ENCODE measurements at places on chromosomes 13 and 19.

DNA sequence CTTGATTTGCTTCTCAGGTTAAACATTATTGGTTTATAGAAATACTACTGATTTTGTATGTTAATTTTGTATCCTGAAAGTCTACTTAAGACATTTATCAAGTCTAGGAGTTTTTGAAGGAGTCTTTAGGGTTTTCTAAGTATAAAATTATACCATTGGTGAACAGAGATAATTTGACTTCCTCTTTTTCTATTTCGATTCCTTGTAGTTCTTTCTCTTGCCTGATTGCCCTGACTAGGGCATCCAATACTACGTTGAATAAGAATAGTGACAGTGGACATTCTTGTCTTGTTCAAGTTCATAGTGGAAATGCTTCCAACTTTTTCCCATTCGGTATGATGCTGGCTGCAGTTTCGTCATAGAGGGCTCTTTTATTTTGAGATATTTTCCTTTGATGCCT, 807.5 kb upstream of the SLC10A2 start:
- DNase-seq, result no peak

GRCh38 chr19:15266683-15267082, 34.4 kb upstream of the EPHX3 start:
- no peak for DNase-seq

- DNase-seq, result peak; percentile 62
Observed at GRCh38 chr19:13164343-13165161, 14.3 kb downstream of the IER2 start.

DNA sequence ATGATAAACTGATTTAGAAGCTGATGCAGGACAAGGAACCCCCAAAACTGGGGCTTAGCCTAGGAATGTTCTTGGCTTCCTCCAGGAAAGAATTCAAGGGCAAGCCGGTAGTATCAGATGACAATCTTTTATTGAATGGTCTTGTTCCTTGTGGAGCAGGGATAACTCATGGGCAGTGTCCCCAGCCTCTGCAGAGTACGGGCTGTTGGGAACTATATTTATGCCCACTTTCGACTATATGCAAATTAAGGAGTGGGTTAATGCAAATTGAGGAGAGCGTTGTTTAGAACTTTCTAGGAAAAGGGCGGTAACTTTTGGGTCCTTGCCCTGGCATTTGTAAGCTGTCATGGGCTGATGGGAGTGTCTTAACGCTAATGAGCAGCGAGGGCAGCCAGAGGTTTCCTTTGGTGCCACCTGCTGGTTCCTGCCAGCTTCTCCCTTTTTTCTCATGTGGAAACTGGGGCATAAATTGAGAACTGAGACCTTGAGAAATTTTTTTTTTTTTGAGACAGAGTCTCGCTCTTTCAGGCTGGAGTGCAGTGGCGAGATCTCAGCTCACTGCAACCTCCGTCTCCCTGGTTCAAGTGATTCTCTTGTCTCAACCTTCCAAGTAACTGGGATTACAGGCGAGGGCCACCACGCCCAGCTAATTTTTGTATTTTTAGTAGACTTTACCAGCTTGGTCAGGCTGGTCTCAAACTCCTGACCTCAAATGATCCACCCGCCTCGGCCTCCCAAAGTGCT, 79.4 kb upstream of the ABCC4 start:
- DNase-seq, result peak; percentile 76

DNA sequence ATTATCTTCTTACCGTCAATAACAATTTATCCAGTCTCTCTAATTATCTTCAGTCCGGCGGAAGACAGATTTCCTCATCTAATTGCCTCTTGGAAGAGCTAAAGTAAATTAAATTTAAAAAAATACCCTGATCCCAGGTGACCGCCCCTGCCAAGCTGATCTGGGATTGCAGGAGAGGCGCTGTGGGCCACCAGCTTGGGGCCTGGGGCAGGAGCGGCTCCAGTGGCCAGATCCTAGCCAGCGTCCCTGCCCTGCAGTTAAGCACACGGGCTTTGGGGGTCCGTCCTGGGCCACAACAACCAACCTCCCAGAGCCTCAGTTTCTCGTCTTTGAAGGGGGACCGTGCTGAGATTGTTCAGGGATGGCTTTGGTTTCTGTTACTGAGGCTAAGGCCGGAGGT, 12.4 kb upstream of the TMEM255B start:
- no peak for DNase-seq

GRCh38 chr13:61770681-61771080, 355.0 kb upstream of the PCDH20 start:
- DNase-seq, result no peak

DNA sequence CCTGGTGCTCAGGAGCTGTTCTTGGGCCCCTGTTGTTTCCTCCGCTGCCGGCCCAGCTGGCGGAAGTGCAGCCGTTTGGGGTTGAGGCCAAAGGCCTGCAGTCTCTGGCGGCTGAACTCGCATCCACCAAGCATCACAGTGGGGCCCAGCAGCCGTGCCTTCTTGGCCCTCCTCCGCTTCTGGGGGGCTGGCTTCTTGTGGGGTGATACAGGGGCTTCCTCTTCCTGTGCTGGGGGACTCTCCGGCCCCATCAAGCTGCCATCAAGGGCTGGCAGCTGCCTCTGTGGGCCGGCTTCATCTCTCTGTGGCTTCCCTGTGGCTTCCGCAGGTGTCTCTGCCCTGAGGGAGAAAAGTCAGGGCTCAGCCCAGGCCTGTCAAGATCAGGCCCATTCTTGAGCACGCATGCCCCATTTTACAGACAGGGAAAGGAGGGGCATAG, 10.3 kb downstream of the ATG4D start:
- DNase-seq, result peak; percentile 52

- no peak for DNase-seq
Observed at GRCh38 chr13:101307181-101307701, 109.1 kb downstream of the NALCN start.

GRCh38 chr13:23020246-23020843, 160.4 kb upstream of the SGCG start:
- peak; percentile 41 for DNase-seq

GRCh38 chr13:28636677-28637317, 22.1 kb upstream of the POMP start:
- DNase-seq, result peak; percentile 64

- peak; percentile 100 for DNase-seq
Observed at GRCh38 chr19:12440541-12441316, at the start of gene ZNF443. Gene ZNF443, minus strand, starts transcription at chr19:12441021. Its CDS starts 107 bp downstream, at chr19:12440914.

- no peak for DNase-seq
Observed at GRCh38 chr13:53890696-53891095, 862.1 kb downstream of the OLFM4 start.

- peak; percentile 80 for DNase-seq
Observed at GRCh38 chr19:10289167-10289835, 451 bp upstream of the ICAM5 start.

GRCh38 chr19:52734331-52734892, 432 bp downstream of the ZNF611 start:
- peak; percentile 12 for DNase-seq

DNA sequence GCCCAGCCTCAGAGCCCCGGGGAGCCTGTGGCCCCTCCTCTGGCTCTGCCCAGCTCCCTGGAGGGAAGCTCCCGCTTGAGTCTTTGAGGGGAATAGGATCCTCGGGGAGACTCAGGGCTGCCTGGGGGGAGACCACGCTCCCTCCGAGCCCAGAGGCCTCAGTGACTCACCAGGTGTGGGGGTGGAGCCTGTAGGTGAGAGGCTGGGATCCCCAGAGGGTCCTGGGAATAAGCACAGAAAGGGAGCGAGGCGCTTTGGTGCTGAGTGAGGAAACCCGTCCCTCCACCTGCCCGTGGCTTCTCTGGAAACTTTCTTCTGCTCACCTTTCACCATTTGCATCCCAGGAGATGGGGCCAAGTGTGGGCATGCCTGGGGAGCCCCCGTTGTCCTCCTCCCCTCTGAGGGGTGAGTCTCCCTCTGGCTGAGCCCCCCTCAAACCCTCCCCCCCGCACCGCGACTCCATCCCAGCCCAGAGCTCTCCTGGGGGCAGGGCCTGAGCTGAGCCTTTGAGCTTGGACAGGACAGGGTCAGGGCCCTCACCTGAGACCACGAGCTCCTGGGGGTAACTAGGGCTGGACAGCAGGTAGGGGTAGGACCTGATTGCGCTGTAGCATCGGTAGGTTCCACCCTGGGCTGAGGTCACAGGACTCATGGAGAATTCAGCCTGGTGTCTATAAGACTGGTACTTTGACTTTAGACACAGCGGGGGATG, 2.7 kb downstream of the LILRB5 start:
- no peak for DNase-seq

- no peak for DNase-seq
Observed at GRCh38 chr19:45380107-45380506, 9.7 kb upstream of the ERCC2 start.

DNA sequence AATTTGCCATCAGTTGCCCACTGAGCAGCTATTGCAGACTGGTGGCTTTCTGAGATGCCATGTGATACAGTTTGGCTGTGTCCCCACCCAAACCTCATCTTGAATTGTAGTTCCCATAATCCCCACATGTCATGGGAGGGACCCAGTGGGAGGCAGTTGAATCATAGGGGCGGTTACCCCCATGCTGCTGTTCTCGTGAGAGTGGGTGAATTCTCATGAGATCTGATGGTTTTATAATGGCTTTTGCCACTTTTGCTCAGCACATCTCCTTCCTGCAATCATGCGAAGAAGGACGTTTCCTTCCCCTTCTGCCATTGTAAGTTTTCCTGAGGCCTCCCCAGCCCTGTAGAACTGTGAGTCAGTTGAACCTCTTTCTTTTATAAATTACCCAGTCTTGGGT, 34.8 kb upstream of the ANKRD10 start:
- no peak for DNase-seq

- no peak for DNase-seq
Observed at GRCh38 chr19:48117515-48118130, 7.0 kb upstream of the PLA2G4C start.

DNA sequence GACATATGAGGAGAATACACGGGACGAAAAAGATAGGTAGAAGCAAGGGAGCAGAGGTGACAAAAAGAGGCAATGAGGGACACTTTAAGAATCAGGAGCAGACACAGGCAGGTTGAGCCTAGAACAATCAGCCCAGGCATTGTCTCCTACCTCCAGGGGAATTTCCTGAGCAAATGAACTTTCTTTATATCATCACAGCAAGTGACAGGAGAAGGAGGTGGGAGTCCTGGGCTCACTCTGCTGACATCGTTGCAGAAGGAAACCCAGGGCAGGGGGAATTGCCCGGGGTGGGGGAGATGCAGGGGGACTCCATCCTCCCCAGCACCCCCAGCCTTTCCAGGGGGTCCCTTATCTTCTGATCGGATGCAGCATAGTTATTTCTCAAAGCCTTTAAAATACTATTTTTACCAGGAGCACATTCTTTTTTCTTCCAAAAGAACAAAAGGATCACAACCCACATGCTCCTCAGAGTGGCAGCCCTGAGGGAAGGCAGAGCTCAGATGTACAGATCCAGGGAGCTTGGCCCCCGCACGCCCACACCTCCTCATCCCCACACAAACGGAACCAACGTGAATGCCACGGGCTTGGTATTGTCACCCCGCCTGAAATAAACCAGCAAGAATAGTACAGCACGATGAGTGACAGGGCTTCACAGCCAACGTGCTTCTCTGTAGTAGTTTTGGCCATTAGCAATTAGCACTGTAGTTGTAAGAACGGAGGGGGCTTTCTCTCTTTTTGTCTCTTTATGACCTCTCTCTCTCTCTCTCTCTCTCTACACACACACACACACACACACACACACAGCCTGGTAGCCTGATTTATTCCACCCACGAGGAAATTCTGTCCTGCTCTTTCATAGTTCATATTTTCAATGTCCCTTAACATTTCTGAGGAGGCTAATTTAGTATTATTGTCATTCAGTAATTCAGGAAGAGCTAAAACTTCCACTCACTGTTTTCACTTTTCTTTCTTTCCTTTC, 169.5 kb upstream of the UBL3 start:
- no peak for DNase-seq

- no peak for DNase-seq
Observed at GRCh38 chr13:110161112-110161882, 145.7 kb downstream of the COL4A1 start.

DNA sequence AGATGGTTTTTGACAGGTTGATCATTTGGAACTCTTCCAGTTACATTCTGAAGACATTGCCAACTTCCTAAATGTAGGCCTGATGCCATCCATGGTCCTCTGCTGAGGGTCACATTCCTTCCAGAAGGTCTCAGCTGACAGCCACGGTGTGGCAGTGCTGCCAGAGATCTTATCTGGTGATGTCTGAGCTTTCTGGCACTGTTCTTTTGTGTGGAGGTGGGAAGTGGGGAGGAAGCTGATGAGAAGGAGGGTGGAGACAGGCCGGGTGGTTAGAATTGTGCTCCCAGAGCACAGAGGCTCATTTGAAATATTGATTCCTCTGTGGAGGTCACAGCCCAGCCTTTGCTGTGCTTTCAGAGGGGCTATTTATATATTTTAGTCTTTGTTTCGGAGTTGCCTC, 16.1 kb upstream of the MTIF3 start:
- DNase-seq, result no peak

GRCh38 chr19:37970699-37971098, 63.7 kb downstream of the SIPA1L3 start:
- no peak for DNase-seq

- no peak for DNase-seq
Observed at GRCh38 chr19:49863254-49863934, 4.0 kb downstream of the PNKP start.

GRCh38 chr19:38891771-38892170, 7.6 kb downstream of the SIRT2 start:
- DNase-seq, result no peak

DNA sequence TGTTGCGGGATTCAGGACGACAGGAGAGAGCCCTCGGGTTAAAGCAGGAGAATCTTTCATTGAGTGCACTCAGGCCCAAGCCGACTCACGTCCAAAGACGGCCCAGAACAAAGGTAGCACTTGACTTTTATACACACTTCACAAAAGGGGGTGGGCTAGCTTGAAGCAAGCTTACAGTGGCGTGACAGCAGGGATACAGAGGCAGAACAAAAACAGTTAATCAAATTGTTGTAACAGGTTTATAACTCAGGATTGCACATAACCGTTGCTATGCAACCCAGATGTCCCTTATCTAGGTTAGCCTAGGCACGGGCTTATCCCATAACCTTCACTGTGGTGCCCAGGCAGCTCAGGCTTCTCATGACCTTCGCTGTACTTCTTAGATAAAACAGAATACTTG, 2.0 kb downstream of the MED25 start:
- DNase-seq, result no peak

GRCh38 chr13:54029720-54030119, 1001.1 kb downstream of the OLFM4 start:
- DNase-seq, result no peak

DNA sequence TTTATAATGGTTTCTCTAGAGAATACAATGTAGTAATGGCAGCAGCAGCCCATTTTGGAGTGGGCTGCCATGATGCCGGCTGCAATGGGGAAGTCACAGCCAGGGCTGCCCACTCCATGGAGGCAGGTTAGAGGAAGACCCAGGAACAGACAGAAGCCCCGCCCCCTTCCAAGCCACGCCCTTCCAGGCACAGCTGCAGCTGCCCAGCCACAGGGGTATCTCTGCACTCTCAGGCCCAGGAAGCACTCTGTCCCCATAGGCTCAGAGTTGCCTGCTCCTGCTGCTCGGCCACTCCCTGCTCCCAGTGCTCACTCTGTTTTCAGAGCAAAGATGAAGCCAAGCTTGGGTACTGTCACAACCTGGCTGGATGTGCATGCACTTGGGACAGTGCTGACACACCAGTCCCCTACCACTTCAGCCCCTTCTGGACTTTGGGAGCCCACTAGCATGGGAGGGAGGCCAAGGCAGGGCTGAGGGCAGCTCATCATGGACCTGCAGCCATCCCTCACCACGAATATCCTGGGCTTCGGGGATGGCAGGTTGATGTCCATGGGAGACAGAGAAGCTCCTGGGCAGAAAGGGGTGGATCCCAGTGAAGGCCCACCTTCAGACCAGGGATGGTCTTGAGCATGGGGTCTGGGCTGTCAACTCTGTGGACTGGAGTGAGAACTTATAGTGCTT, 1224.2 kb downstream of the SLITRK5 start:
- no peak for DNase-seq
